KBM-7 (cell line): ENCODE measurements at places on chromosomes 12 and 14.

DNA sequence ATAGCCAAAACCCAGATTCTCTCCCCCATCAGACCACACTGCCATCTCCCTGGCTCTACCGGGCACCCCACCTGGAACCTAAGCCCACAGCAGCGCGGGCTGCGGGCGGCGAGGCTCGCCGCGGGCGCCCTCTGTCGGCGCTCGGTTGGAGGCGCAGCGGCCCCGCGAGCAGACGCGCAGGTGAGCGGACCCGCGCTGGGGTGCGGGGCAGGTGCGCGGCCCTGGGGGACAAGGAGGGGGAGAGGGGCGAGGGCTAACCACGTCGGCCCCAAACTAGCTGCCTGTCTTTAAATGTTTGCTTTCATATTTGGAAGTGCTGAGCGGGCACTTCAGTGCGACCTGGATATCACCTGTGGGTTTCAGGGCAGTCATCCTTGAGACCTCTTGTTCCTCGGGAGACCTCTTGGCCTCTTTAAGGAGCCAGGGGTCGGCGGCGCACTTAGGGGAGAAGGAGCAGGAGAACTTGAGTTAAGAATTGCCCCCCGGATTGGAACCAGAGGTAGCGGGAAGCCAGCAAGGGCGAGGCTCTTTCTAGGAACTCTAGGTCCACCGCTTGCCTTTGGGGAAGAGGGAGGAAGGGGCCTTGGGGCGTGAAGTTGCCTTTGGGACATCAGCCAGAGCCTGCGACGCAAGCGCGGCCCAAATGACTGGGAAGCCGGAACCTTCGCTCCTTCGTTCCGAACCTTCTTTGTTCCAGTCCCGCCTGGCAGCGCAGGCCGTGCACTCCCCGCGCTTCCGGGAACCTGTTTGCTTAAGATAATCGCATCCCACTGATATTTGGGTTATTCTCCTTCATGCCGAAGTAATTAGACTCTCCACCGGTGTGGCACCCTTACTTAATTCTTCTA, 78.7 kb downstream of the NEDD1 start:
- peak; percentile 15 for DNase-seq

DNA sequence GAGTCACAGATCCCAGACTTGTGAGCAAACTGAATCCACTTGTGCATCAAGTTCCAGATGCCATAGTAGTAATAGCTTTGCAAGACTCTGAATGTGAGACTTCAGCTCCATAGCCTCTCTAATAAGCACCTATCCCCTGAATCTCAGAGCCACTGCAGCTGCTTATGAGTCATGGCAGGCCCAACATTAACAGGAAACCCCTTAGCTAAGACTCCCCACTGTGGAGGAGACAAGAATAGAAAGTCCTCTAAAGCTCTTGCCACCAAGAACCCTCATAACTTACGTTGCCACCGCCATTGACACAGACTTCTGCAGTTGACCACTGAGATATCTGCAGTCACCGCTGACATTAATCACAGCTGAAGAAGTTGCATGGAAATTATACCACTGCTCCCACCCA, 62.9 kb upstream of the PDE3A start:
- peak; percentile 45 for DNase-seq

- no peak for DNase-seq
Observed at GRCh38 chr14:85296456-85297210, 233.3 kb upstream of the FLRT2 start.

DNA sequence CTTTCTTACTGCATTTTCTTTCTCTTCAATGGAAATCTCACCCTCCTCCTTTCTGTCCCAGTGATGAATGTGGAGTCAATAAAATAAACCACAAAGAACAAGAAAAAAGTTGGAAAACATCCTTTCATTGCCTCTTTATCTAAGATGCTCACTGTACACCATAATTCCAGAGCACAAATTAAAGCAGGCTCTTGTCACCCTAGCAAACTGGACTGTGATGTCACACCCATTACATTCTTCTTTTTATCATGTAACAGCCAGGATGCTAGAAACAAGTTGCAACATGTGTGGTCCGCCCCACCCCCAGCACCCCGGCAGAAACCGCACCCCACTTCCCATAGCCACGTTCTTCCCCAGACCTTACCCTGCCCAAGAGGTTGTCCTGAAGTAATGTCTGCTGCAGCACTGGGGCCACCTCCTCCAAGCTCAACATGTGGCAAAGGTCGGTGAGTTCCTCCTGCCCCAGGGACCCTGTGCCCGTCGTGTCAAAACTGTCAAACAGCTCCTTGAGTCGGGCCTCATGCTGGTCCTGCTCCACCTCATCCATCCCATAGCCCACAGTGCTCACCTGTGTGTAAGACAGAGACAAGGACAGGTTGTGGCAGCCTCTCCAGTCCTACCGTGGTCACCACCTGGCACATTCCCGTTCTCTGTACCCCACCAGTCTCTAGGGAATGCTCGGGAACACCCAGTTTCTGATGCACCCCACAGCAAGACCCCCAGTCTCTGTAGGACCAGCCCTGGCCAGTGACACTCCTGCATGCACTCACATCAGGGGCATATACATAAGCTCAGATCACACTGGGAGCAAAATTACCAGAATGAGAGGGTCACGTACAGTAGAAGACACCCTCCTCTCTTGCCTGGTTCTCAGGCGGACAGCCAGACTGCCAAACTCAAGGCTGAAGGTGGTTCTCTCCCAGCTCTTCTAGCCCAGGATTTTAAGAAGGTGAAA, 9.2 kb downstream of the NIN start:
- peak; percentile 29 for DNase-seq

- no peak for DNase-seq
Observed at GRCh38 chr14:71474301-71475265, 457.6 kb upstream of the RGS6 start.

DNA sequence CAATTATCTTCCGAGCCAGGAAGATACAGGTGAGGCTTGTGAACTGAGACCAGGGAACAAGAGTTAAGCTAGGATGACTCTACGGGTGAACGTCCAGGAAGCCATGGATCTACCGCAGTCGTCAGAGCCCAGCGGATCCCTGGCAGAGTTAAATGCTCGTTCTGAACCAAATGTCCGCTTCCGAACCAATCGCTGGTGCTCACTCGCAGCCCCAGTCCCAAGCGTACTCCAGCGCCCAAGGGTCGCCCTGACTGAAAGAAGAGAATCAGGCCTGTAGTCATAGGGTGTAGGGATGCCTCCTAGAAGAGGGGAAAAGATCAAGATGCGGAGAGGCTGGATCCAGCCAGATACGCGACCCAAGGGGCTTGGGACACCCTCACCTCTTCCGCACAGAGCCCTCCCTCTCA, 283 bp downstream of the VIPAS39 start:
- no peak for DNase-seq

- DNase-seq = peak; percentile 89
Observed at GRCh38 chr12:124551268-124552144, 15.9 kb downstream of the NCOR2 start.

GRCh38 chr12:100955139-100955538, 160.6 kb downstream of the ANO4 start:
- no peak for DNase-seq

- peak; percentile 69 for DNase-seq
Observed at GRCh38 chr12:29208060-29208459, 59.0 kb downstream of the FAR2 start.

GRCh38 chr14:105760691-105761344, 234.4 kb downstream of the TMEM121 start:
- no peak for DNase-seq

- DNase-seq = no peak
Observed at GRCh38 chr14:67539116-67539515, 6.0 kb downstream of the PLEKHH1 start.

GRCh38 chr14:88299865-88300530, 23.1 kb downstream of the KCNK10 start:
- no peak for DNase-seq

GRCh38 chr12:3536096-3536875, 45.3 kb downstream of the PRMT8 start:
- no peak for DNase-seq

GRCh38 chr12:57340104-57340503, 89.1 kb upstream of the STAC3 start:
- DNase-seq = peak; percentile 49

DNA sequence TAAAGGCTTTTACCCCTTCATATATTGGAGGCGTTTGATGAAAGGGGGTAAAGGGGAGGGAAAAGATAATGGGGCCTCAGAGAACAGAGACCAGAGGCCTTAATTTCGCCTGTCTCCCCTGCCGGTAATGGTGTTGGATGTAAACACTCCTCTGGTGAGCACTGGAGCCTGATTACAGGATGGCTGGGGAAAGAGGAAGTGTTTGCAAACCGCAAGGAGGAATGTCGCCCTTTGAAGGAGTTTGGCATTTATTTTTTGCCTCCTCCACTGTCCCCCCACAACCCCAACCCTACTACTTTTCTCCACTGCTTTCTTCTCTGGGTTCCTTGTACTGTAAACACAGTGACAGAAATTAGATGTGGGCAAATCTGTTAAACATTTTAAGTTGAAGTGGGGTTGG, 211.9 kb upstream of the TBX3 start:
- peak; percentile 54 for DNase-seq

- no peak for DNase-seq
Observed at GRCh38 chr12:24664161-24664880, 284.6 kb downstream of the BCAT1 start.

DNA sequence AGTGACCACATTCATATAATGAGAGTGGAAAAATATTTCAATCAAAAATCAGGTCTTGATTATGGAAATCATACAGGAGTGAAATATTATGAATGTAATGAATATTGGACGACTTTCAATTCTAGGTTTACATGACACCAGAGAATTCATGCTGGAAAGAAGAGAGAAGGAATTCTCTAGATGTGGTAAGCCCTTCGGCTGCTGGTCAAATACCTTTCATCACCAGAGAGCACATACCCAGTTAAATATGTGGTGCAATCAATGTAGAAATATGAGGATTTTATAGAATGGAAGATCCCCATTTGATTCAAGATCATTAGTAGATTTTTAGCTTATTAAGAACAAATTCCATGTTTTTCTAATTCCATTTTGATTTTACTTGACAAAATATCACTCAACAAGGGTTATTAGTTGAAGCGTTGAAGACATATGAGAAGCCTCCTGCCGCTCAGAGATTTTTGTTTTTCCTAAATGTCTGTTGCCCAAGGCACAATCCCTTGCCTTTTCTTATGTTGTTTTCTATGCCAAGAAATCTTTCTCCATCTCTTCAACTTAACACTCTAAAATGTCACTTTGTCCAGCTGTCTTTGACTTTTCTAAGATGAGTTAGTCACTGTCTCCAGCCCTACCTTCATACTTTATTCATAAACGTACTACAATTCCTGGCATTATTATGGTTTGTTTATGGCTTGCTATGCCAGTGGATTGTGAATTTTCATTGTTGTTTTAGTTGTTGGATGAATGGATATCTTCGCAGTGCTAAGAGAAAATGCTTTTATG, 72.8 kb upstream of the ZDHHC17 start:
- no peak for DNase-seq

DNA sequence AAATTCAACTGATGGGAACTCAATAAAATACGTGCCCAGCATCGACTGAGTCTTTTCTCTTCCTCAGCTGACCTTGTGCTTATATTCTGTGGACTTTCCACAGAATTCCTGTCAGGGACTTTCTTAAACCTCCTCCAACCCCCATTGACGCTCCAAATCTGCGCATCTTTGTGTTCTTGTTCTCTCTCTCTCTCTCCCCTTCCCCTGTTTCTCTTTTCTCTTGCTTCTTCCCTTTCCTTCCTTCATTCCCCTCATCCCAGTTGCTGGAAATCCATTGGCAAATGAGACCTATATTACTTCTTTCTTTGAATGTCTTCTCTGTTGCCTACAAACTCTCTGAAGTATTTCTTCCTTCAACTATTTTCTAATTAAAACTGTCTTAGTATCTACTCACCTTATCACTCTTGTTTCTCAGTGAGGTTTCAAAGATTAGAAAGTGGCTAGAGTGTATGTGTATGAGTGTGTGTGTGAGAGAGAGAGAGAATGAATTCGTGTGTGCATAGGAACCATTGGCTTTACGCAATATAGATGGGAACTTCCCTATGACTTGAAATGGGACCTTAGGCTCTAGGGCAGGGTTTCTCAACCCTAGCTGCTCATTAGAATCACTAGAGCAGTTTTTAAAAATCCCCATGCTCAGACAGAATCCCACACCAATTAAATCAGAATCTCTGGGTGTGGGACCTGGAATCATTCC, 41.8 kb upstream of the DHRS7 start:
- no peak for DNase-seq

DNA sequence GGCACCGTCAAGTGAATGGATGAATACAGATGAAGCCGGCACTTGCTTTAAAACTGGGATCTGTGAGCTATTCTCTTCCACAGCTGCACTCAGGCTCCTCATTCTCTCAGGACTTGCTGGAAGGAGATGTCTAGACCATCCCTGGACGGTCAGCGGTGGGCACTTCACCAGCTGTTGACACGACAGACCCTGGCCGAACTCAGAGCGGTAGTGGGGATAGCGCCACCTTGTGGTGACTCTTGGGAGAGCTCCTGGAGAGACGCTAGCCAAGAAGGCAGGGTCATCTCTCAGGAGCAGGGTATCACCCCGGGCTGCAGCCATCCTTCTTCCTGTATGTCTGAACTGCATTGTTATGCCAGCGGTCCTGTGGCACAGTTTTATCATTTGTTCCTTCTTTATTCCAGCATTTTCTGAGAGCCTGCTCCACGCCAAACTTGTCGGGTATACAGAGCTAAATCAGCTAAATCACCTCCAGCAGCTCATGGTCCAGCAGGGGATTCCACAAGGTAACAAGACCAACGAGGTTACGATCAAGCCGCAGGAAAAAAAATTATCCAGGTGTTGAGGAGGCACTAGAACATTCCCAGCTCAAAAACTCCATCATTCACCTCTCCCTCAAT, 10.0 kb downstream of the WNT1 start:
- peak; percentile 77 for DNase-seq

DNA sequence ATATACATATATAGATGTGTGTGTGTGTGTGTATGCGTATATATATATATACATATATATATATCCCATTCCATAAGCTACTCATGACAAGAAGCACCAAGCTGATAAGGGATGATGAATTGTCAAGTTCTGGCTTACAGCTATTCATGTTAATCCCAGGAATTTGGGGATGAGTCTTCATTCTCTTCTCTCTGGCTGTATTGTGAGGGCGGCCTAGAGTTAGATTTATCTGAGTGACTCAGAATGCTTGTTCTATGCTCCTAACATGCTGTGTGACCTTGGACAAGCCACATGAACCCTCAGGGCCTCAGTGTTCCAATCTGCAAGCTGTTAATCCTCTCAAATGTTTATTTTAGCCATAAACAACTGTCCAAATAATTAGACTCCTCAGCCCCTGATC, 749.0 kb downstream of the MED13L start:
- DNase-seq = no peak

DNA sequence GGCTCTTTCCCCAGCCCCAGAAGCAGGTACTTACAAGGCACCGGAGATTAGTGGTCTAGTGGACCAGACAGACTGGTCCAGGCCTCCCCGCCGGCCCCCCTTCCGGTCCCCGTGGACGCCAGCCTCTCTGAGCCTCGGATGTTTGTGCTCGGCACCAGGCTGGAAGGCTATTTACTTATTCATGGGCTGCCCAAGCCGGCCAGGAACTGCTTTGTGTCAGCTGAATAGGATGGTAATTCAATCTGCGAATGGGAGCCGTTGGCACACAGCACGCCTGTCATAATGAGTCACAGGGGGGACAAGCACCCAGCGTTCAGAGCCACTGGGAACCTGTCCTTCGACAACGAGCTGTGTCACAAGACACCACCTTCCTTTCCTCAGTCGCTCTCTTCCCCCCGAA, 82.3 kb downstream of the RIMBP2 start:
- no peak for DNase-seq
